D721Med (cell line): ENCODE measurements at places on chromosomes 6 and 20.

DNA sequence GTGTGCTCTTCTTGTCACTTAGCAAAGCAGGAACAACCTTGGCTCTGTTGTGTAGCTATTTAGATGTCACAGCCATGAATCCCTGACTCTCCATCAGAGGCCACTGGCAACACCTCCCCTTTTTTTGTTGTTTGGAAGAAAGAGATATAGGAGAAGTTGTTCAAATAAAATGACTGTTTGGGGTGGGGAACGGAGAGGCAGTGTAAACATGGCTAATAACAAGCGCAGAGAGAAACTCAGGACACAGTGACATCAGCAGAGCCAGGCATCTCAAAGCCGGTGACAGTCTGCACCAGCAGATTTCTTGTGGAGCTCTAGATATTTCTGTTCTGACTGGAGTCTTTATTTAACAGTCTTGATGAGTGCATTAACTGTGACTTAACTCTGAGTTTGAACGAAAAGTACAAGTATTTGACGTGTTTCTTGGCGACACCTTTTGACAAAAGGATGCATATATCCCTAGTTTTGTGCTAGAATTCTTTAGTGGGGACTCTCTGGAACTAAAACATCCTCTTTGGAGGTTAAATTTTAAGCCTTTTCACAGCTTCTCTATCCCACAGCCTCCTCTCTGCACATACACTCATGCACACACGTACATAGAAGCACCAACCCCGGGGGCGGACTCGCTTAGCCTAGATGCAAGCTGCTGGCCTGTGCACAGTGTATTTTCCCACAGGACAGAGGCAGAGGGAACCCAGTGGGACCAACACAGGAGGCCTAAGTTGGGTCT lies 53.8 kb downstream of the ADAT2 start:
- DNase-seq, result no peak

GRCh38 chr6:139306291-139306981 lies 14.6 kb upstream of the TXLNB start:
- no peak for DNase-seq

DNA sequence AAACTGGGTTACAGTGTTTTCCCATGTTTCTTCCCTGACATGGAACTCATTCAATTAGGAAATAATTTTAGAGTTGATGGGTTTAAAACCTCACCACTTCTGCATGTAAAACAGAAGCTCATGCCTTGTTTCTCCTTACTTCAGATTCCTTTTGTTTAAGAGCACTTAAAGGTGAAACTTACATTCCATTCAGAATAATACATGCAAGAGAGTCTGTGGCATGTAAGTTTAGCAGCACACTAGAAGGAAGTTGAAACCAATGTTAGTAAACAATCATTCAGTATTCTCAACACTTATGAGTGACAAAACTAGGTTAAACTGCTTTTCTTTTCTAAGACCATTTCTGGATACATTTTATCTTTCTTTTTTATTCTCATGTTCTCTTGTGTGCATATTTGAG lies 495.6 kb upstream of the PTCHD4 start:
- DNase-seq, result no peak

DNA sequence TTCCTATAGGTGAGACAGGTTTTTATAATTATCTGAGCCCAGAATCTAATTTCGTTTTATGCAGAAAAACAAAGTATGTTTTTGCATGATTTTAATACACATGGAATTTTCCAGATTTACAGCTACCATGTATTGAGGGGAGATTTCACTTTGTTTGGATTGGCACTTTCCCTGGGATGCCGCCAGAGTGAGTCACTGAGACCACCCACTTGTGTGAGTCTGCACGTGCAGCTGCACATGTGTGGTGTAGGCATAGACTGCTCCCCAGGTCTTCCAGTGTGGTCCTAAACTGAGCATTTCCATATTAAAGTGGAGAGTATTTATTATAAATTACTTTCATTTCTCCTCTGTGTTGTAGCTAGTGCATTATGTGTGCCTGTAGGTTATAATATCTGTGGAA lies 186.8 kb downstream of the UBE3D start:
- no peak for DNase-seq

DNA sequence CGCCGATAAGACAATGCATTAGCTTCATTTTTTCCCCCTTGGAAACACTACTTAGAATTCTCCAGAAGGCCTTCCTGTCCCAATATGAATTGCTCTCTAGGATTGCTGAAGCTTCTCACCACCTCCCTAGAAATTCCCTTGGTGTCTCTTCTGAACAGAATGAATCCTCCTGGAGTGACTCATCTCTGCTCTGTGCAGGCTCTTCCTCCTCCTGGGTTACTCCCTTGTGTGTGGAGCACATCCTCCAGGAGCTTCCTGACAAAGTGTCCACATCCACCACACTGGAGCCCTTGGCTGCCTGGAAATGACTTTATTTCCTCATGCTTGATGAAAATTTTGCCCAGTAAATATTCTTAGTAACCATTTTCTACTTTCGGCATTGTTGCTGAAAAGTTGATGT lies 54.4 kb downstream of the DTNBP1 start:
- no peak for DNase-seq

DNA sequence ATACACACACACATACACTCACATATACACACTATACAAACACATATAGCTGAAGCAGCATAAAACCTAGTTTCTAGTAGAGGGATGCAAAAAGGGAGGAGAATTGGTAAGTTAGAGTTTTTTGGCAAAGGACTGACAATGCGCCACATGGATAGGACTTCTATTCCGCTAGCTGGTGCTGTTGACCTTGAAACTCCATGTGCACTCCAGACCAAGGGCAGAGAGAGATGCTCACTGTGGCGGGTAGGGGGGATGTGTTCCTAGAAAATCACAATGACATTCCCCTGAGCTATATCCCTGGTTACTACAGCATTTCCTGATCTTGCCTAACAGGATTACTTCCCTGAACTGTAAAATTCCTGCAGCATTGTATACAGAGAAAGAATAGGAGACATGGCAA lies 19.2 kb downstream of the MICA start:
- DNase-seq, result no peak

GRCh38 chr6:47414423-47415167 lies 63.0 kb upstream of the CD2AP start:
- DNase-seq, result no peak

DNA sequence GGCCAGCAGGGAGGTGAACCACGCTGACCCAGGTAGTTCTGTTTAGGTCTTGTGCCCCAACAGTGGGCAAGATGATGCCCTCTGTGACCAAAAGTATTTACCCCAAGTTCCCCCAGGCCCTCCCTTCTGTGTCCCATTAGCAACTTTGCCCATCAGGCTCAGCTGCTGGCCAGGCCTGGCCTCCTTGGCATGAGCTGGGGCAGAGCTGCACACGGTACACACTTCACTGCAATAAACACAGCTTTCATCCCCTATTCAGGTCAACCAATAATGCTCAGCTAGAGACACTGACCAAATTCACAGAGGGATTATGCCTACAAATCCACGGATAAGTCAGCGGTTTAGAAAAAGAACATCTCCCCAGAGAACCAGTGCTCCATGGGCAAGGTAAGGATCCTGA lies 103.7 kb downstream of the SLC23A2 start:
- DNase-seq, result no peak

DNA sequence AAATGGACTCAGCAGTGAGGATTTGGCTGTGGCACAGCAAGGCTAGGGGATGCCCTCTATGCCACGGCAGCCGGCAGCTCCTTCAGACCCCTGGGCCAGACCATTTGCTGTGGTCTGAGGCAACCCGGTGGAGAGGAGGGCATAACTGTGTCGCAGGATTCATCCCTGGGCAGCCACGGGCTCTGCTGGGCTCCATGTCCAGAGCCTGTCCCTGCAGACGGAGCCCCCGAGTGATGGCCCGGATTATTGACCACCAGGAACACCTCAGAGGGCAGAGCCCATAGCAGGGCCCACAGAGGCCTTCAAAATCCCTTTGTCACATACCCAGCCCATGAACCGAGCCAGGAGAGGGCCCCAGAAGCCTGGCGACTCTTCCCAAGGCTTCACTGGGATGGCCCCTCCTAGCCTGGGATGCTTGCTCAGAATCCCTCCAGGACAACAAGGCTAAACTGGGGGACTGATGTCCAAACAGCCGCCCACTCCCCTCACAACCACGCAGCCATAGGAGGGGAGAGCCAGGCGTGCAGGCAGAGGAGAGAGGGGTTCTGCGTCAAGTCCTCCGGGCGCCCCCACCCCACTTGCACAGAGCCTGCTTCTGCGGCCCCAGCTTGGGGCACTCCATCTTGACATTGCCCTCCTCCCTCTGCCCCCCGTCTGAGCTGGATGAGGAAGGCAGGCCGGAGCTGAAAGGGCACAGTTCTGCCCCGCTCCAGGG lies 68.2 kb upstream of the AFDN start:
- DNase-seq, result no peak

DNA sequence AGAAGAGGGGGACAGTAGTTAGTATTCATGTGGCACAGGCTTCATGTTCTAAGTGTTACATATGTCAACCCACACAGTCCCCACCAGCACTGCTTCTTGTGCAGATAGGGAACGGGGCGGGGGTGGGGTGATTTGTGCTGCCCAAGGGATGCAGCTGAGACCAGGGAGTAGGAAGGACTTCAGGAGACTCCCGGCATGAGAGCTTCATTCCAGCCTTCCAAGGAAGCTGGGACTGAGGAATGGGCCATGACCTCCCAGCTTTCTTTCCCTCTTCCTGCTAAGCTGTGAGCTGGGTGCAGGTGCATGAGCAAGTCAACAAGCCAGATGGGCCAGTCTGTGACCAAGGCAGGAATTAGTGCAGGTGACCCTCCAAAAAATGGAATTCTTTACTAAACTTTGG lies 9.2 kb downstream of the BEND3 start:
- no peak for DNase-seq

DNA sequence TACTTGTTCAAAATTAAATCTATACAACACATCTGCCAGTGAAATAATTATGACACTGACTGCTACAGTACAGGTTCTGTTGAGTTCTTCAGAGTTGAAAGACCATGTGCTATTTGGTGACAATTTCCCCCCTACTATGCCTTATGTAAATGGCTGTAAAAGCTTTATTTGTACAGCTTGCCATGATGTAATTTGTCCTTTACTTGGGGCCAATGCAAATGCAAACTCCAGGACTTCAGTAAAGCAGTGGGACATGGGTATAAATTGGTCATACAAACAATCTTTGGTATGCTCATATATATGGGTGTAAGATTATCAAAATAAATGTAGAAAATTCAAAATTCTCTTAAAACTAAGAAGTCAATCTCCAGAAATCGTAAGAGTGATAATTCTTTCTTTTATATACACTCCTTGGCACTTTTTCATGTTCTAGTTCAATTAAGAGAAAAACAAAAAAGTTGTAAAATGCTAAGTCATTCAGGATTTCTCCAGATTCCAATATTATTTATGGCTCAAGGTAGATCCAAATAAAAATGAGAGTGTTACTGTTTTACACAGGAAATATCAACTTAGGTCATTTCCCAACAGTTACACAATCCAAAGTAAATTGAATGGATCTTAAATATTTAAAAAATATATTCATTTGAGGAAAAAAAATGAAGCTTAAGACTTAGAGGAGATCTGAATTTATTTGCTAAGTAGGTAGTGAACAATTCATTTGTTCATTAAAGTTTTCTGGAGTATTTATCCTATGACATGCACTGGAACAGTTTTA lies 1310.5 kb upstream of the CITED2 start:
- no peak for DNase-seq

DNA sequence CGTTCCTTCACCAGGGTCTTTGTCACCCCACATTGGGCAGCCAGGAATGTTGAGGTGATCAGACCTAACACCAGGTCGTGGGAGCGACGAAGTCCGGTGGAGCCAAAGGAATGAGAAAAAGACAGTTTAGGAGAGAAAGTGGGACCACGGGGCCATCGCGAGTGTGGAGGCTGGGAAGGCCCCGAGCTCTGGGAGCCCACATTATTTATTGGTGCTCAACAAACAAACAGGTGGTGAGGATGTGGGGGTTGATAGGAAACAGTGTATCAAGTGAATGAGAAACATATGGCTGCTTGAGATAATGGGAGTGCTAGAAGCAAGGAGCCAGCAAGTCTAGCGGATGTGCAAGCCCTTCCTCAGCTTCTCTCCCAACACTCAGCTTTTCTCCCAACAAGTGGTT lies 287.1 kb upstream of the SGK1 start:
- no peak for DNase-seq

- DNase-seq, result no peak
Measured at GRCh38 chr6:8686077-8686476, 250.7 kb upstream of the SLC35B3 start.

GRCh38 chr20:51208162-51208561 lies 185.3 kb upstream of the KCNG1 start:
- no peak for DNase-seq

GRCh38 chr6:111793711-111794111 lies 79.5 kb downstream of the FYN start:
- no peak for DNase-seq

- no peak for DNase-seq
Measured at GRCh38 chr6:152859225-152859624, 108.6 kb downstream of the VIP start.

- no peak for DNase-seq
Measured at GRCh38 chr6:124443541-124443940, 518.7 kb upstream of the RNF217 start.

GRCh38 chr6:8090650-8091049 lies 11.7 kb downstream of the EEF1E1 start:
- DNase-seq, result no peak

DNA sequence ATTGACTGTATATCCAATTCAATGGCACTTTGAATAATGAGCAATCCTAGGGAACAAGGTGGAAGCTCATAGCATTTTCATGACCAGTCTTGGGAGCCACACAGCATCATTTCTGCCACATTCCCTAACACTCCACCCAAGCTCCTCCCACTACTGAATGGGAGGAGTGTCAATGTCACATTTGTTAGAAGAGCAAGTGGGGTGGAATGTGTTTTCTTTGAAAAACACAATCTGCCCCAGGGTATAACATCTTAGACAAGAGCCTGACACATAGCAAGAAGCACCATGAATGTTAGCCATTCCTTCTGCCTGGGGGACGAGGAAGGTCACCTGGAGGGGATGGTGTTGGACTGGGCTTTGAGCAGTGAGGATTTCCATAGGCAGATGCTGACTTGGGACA lies 258.3 kb upstream of the PMEPA1 start:
- no peak for DNase-seq

DNA sequence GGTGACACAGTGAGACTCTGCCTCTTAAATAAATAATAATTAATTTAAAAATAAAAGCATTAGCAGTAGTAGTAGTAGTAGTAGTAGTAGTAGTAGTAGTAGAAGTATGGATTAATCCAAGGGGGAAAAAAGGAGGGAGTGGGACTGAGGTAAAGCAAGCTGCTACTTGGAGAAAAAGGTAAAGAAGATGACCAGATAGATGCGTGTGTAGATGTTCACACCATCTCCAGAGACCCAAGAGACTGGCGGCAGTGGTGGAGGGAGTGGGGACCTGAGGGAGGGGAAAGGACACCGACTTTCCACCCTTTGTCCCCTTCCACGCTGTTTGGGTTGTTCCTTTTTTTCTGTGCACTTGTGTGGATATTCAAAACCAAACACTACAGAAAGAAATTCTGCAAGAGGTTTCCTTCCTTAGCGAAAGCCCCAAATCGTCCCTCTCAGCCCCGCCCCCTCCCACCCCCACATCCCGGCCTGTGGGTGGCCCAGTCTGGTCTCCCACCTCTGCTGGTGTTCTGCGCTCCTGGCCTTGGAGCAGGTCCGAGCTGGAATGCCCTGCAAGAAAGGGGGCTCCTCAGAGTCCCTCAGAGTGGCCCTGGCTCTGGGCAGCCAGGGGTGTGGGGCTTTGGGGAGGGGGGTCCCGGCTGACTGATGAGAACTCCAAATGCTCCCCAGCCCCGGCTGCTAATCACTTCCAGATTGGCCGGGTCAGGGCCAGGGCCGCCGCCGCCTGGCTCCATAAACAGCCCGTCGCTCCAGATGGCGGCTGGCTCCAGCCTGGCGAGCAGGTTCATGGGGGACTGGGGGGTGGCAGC lies 60.2 kb downstream of the UBE2V1 start:
- DNase-seq, result no peak
